NCI-H82 (cell line): ENCODE measurements at places on chromosomes 6 and 20.

DNA sequence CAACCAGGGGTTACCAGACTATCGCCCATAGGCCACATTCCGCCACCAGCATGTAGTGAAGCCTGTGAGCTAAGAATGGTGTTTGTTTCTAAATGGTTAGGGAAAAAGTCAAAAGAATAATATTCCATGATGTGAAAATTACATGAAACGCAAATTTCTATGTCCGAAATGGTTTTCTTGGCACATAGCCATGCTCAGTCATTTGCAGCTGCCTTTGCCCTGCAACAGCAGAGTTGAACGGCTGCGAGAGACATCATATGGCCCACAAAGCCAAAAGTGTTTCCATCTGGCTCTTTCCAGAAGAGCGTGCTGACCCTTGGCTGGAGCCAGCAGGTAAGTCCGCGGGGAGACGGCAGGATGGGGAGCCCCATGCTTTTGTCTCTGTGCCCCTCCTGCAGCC is 60.7 kb downstream of the FAM120B start:
- DNase-seq, result no peak

DNA sequence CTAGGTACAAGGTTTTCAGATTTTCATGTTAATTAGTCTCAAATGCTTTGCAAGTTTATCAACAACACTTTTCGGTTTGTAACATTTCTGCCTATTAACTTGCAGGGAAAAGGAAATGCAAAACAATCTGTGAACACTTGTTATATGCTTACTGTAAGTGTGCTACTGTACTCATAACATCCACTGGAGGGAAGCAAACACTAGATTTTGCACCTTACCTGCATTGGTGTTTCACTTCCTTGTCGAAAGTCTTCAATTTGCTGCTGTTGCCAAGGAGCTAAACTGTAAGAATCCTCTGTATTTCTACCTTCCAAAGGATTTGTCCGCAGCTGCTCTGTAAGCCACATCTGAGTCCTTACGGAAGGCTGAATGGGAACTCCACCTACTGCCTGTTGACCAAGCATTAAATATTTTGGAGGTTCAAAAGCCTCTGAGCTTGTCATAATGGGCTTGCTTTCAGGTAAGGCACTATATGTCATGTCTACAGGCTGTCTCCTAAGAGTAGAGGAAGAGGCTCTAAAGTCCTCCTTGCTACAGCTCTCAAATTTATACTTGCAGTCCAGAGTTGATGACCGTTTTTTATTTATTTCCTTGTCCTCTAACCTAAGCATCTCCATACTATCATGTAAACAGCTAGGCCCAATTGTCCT is 17.3 kb downstream of the PLN start:
- peak; percentile 66 for DNase-seq

GRCh38 chr6:160261991-160262680 is 3.5 kb upstream of the SLC22A2 start:
- peak; percentile 12 for DNase-seq

DNA sequence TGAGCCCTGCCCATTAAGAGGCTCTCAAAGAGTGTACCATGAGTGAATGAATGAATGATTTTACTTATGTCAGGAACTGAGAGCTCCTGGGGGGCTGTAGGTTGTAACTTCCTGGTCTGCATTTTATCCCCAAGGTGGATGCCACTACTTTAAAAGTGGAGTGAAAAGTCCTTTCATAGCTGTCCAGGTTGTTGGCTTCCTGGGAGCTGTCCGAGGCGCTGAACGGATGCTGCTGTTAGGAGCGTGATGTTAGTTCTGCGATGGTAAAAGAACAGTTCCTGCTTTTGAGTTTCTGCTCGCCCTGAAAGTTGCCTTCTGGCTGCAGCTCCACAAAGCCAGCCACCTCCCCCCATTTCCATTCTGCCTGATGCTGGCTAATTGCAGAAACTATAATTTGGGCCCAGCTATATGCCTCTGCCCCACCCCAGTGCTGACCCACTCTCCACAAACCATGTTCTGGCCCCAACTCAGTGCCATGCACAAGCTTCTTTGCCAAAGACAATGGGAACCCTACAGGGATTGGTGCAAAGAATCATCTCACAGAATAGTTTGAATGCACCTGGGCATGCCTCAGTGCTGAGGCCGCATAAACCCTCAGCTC is 330.9 kb upstream of the CDH4 start:
- DNase-seq, result no peak

DNA sequence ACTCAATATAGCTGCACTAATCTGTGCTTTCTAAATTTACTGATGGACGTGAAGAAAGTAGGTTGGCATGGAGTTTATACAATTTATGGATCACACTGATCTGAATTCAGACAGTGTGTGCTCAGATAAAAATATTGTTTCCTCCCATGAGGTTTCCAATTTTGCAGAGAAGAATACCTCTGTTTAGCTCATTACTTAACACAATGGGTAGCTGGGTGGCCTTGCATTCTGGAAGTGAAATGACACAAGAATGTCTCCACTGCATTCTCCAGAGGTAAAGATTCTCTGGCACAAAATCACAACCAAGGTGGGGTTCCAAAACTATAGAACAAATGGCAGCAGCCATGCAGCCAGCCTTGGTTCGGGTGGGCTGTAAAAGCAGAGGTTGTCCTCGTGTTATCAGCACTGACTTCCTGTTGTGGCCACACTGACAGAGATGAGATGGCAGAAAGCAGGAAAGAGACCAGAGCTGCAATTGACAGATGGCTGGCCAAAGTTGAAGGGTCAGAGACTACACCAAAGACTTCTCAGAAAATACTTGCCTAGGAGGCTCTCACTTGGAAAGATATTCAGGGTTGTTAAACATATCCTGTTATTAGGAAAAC is 50.2 kb downstream of the HDAC2 start:
- DNase-seq, result no peak

DNA sequence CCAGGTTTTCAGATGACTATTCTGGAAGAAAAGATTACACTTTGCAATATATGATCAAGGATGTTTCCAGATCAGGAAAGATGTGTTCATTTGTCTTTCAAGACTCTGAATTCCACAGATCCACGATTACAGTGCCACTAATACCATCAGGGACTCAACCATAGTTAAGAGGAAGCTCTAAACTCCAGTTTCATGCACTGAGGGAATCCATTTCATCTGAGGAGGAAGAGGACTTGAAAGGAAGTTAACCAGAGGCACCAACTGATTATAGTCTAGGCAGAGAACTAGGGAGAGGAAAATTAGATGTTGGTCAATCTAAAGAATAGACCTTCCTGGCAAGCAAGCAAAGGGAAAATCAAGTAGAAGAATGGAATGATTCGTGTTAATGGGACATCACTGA is 218.3 kb upstream of the PRDM1 start:
- no peak for DNase-seq

- DNase-seq, result peak; percentile 54
Observed at GRCh38 chr20:54172856-54173652, 732 bp downstream of the CYP24A1 start.

- DNase-seq, result no peak
Observed at GRCh38 chr6:314377-314776, 22.1 kb downstream of the DUSP22 start.

GRCh38 chr6:138979813-138980668 is 8.0 kb downstream of the REPS1 start:
- no peak for DNase-seq

DNA sequence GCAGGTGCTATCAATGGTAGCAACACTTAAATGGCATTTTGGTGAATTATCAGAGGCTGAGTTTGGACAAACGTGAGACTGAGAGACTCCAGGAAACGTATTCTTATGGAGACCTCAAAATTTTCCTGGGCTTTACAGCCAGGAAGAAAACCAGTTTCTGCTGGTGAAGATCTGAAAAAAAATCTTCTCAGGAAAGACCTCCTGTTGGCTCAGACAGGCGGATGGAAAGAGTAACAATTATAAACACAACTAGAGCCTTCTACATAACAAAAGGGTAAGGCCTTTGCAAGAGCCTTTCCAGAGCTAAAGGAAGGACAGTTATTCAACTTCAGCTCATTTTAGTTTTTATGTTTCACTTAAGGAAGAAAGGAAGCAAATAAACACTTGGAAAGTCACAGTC is 274.4 kb downstream of the THBS2 start:
- no peak for DNase-seq

DNA sequence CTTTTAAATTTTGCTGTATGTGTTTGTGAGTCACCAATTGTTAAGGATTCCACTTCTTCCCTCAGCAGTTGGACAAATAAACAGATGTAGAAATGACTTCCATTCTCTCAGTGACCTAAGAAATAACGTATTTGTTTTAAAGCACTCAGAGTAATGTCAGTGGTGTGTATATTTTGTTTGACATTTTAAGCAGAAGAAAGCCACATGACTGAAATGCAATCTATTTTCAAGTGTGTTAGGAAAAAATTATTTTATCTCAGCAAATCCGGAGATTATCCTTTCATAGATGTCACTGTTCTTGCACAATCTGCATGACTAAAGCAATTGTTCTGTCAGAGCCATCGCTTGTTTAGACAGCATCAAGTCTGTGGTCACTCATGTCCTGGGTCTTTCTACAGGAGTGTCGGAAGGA is 77.1 kb downstream of the JAG1 start:
- no peak for DNase-seq

- no peak for DNase-seq
Observed at GRCh38 chr6:149212206-149212605, 105.3 kb upstream of the TAB2 start.

- DNase-seq, result no peak
Observed at GRCh38 chr6:45668705-45669104, 291.0 kb upstream of the SUPT3H start.

DNA sequence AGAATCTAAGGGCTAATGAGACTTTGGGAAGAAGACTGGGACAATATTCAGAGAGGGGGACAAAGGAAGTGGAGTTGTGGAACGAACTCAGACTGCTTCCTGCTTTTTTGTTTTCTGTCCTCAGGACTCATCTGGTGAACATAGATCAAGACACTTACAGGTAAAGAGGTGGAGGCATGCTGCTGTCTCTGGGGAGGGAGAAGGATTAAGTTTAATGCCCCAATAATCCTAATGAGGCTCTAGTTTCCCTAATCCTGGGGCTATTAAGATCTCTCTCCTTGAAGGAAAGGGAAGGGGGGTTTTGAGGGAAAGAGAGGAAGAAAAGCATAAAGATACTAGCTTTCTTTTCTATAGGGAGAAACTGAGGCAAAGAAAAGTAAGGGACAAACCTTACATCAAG is 4.6 kb downstream of the MSH5 start:
- peak; percentile 95 for DNase-seq

GRCh38 chr20:37350649-37351574 is 5.0 kb downstream of the SRC start:
- no peak for DNase-seq

GRCh38 chr20:63660622-63661021 is 2.5 kb downstream of the RTEL1 start:
- no peak for DNase-seq

DNA sequence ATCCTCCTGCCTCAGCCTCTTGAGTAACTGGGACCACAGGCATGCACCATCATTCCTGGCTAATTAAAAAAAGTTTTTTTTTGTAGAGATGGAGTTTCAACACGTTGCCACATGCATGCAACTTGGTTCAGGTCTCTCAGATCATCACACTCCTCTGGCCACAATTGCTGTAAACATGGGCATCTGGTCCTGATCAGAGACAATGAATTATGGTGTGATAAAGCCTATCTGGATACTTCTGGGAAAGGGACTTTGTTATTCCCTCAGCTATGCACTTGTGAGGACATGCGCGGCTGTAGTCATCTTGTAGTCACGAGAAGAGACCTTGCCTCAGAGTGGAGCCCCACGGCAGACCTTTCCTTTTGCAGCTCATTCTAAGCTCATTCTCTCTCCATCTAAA is 210.9 kb upstream of the ZFP64 start:
- no peak for DNase-seq

- DNase-seq, result no peak
Observed at GRCh38 chr6:47103931-47104330, 61.8 kb upstream of the ADGRF1 start.

DNA sequence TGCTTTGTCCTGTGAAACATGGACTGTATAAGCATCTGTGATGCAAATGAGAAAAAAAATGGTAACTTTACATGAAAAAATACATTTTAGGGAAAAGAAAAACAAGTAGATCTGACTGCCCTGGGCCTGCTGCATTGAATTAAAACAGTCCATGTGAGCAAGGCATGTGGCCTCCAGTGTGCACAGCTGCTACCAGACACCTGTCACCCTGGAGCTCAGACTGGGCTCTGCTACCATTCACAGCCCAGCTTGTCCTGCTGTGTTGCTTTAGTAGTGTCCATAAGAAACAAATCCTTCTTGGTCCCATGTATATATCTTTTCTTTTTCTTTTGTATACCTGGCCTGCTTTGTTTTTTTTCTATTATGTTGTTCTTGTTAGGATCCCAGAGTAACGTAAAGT is 315.9 kb downstream of the NKAIN2 start:
- DNase-seq, result peak; percentile 79

DNA sequence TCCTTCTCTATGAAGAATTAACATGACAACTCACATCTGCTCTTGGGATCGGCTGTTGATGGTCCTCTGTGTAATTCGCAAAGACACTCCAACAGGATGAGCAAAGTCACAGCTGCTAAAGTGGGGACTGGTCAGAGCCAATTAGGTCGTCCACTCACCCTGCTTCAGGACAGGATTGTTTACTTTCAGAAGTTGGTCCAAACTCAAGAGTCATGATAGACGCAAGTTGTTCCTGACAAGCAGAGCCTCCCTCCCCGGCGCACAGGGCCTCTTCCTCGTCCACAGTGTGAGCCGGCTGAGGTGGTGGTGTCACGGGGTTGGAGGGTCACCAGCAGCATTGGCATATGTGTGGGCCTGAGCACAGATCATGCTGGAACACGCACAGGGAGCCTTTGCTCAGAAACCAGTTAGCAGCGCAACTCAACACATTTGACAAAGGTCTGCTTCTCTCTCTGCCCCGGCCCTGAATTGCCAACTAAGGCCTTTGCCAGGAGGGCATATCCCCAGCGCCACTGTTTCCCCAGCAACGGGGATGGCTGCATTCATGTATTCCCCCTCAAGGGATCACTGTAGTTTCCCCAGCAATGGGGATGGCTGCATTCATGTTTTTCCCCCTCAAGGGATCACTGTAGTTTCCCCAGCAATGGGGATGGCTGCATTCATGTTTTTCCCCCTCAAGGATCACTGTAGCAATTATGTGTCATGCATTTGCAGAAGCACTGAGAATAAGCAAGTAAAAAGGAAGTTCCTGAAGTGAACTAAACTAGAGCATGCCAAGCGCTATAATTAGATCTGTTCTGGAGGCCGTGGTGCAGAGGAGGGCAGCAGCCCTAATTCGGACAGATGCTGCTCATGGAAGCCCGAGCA is 111.7 kb downstream of the THBS2 start:
- DNase-seq, result no peak

- peak; percentile 86 for DNase-seq
Observed at GRCh38 chr6:24991810-24992467, 56.2 kb upstream of the RIPOR2 start.

GRCh38 chr6:12772416-12772815 is 55.8 kb downstream of the PHACTR1 start:
- DNase-seq, result no peak

GRCh38 chr6:37285861-37286311 is 27.9 kb upstream of the TMEM217 start:
- no peak for DNase-seq
